ENCODE measurements at places on chromosomes 7 and 10. TPM values are rescaled to one million over a fixed set of nuclear protein-coding genes. Genes with fewer than 3 reads are reported as not detected.

The SLC29A4 gene
- total RNA-seq, result 4.6 TPM

The SPRN gene
- not detected for total RNA-seq

The NUTM2D gene
- 3.3 TPM for total RNA-seq

The ELOVL3 gene
- total RNA-seq, result not detected

The PRR15 gene
- total RNA-seq, result 194 TPM
